ENCODE measurements at places on chromosomes 2 and 18.

- no peak for ATAC-seq
These were observed 133.3 kb downstream of the OSR1 start for GRCh38 chr2:19225126-19225525.

DNA sequence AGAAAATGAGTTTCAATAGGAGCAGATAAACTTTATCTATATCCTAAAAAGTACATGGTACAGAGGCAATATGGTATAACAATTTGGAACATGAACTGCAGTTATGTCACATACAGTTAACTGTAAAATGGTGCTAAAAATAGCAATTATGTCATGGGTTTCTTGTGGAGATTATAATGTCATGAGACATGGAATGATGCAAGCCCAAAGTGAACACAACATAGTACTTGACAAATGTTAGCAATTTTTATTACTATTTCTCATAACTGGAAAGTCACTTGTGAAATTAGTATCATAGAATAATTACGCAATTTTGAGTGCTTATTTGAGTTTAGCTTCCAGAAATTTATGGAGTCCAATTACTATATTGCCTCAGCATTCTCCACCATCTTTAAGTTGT lies 1263.4 kb downstream of the DSC3 start:
- ATAC-seq = no peak

- ATAC-seq = no peak
These were observed 670.4 kb downstream of the KCNJ3 start for GRCh38 chr2:155368934-155369333.

- ATAC-seq = no peak
These were observed 34.8 kb downstream of the METTL4 start for GRCh38 chr18:2536493-2536892.

GRCh38 chr2:226198956-226199355 lies 600.7 kb downstream of the IRS1 start:
- no peak for ATAC-seq

DNA sequence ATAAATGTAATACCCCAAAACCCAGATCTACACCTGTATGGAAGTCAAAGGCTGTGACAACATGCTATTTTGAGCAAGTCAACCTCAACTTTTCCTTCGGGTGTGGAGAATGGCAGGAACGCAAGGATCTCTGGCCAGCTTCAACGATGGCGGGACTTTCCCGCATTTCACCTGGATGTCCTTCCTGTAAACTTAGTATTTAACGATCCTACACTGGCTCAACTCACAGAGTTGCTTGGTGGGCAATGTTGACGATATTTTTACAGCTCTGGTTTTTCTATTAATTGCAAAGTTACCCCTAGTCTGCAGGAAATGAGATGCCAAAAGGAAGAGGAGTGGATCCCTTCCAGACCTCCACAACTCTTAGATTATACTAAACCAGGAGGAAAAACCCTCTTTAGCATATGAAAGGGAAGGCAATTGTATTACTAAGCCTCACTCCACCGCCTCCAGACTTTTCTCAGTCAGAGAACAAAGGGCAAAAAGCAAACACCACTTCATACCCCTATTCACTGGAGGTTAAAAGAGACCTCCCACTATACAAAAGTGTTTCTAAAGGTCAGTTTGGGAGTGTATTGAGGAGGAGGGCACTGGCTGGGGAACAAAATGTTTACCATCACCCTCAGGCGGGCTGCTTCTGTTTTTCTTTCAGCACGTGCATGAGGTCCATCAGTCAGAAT lies 56.5 kb upstream of the ACVR1 start:
- no peak for ATAC-seq

- peak; percentile 15 for ATAC-seq
These were observed 3.0 kb upstream of the CEP68 start for GRCh38 chr2:65053199-65053598.

DNA sequence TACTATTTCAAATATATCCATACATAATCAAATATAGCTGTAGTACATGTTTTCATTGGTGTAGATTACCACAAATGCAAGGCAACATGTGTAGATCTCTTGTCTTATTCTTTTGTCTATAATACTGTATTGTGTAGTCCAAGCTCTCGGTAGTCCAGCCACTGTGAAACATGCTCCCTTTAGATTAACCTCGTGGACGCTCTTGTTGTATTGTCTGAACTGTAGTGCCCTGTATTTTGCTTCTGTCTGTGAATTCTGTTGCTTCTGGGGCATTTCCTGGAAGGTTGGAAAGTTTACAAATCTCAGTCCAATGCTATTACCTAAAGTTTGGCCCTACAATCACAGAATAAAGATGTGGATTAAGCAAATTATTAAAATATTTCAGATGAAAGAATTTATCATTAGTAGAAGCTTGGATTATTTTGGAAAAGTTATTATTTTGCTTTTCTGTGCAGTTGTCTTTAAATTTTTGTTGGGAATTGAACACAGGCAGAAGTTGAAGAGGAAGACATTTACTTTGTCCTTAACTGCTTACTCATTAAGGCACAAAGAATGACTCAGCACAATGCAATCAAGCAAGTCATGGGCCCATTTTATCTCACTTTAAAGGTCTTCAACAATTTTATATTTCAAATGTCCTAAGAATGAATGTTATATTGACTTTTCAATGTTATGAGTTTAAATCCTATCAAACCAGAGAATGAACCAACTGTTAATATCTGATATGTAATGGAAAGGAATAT lies 103.4 kb upstream of the CAVIN2 start:
- ATAC-seq = no peak

GRCh38 chr18:35582899-35583558 lies 1.5 kb downstream of the GALNT1 start:
- ATAC-seq = no peak

GRCh38 chr2:25596516-25597244 lies 76.7 kb downstream of the DTNB start:
- ATAC-seq = no peak

- peak; percentile 25 for ATAC-seq
These were observed 111.1 kb upstream of the CAB39 start for GRCh38 chr2:230601510-230601909.

DNA sequence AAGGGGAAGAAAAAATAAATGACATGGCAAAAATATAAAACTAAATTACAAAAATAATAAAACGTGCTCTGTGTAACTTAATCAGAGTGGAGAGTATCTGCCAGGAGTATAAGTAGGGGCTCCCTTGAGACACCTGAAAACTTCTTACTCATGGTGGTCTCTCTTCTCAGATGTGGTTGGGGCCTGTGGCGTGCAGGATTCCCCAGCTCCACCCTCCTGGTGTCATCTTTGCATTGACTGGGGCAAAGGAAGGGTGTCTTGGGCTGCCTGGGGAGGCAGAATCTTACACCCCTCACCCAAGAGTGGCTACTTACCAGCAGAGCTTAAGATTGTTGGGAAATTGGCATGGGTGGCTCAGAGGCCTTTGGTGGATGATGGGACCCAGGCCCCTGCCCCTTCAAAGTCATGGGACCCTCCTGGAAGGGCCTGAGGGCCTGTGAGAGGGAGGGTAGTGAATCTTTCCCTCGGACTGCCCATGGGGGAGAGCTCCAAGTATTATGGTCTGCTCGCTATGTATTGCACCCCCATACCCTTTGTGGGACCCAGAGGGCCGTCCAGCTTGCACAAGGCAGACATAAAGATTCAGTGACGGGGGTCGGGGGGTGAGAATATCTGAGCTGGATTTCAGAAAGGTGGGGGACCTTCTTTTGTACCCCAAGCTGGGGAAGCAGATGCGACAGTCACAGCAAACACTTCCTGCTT lies 6.9 kb upstream of the TRAF3IP1 start:
- no peak for ATAC-seq

DNA sequence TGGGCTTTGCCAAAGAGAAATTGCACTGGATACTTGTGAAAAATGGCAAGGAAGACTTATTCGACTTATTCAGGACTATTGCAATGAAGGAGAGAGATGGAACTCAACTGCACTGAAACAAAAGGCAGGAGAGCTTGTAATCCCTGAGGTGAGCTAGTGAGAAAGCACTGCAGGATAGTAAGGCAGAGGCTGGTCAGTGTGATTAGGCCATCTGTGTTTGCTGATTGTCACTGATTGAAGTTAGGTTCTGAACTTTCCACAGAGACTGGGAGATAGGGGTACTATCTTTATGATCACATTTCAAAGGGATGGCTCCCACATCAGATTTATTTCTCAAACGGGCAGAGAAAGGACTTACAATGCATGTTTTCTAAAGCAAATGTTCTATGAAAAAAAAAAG lies 82.9 kb downstream of the SERPINB8 start:
- no peak for ATAC-seq

GRCh38 chr2:234422981-234423431 lies 73.9 kb downstream of the ARL4C start:
- peak; percentile 67 for ATAC-seq

DNA sequence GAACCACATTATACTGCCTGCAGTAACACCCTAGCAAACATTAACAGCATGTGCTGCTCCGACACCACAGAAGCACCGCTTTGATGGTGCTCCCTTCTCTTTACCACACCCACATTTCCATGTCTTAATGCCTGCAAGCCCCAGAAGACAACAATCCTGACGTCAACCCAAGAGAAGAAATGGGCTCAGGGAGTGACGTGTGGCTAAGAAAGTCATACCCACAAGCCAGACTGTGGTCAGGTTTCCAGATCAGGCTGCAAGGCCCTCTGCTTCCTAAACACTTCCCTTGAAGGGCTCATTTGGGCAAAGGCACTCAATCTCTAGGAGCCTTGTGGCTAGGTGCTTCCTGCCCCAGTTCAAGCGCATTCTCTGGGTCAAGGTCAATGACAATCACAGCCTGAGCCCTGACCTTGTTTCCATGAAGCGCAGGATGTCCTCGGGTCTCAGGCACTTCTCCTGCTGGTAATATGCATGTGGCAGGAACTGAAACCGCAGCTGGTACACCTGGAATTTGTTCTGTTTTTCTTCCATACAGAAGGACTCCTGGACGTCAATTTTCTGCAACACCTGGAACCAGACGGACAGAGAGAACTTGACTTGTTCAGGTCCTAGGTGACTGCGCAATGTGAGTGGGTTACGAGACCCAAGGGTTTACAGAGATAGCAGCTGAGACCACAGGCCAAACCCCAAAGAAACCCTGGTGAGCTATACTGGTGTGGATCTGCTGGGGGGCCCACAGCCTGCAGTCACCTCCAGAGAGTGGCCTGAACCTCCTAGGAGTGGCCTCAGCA lies 67.2 kb downstream of the POLR1A start:
- peak; percentile 45 for ATAC-seq

DNA sequence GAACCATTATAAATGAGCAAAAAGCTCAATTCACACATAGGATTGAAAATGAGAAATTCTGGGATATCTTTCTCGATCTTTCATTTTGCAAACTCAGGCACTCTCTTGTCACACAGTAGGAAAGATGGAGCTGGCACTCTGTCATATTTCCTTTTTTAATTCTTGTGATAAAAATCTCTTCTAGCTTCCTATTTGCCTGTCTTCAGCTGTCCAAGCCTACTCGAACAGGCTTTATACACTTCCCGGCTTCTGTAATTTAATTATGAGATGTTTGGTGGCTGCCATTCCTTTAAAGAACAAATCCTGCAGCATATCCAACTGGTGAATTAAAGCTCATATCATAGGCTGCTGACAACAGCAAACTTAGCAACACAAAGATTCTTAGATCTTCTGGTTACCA lies 1484.3 kb upstream of the PIK3C3 start:
- no peak for ATAC-seq

DNA sequence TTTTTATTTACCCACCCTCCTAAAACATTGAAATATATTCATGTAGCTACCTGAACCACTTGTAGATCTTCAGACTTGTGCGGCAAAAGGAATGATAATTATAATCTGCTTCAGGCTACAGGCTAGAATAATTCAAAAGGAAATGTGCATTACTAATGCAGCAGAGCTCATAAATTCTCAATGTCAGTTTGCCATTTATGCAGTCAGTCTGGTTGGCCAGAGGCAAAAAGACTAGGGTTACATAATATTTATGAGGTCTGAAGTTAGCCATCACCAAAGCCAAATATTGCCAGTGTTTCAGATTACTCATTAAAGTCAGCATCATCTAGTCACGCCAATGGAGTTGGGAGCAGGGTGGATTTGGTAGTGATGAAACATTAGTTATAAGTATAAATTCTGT lies 38.9 kb downstream of the METAP1D start:
- ATAC-seq = no peak

GRCh38 chr2:118801151-118801550 lies 46.3 kb downstream of the EN1 start:
- ATAC-seq = no peak

GRCh38 chr2:71173096-71173495 lies 42.7 kb downstream of the MPHOSPH10 start:
- ATAC-seq = no peak

DNA sequence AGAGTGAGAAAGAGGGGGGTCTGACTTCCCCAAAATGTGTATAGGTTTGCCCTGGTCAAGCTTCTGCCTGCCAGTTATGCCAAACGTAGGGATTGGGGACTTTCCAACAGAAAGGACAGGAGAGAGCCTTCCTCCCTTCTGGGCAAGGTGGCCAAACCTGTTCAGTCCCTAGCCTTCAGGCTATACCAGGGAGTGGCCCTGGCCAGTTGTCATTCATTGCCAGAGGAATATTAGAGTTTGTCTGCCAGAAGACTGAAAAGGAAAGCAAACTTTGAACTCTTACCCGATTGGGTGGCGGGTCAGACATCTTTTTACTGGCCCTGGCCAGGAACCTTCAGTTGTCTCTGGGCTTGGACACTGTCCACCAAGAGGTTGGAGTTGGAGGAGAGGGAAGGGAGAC lies 22.1 kb downstream of the RAB3GAP1 start:
- ATAC-seq = no peak

GRCh38 chr2:128269063-128269989 lies 49.3 kb downstream of the HS6ST1 start:
- no peak for ATAC-seq

- no peak for ATAC-seq
These were observed 31.6 kb upstream of the GAREM2 start for GRCh38 chr2:26141145-26141769.

DNA sequence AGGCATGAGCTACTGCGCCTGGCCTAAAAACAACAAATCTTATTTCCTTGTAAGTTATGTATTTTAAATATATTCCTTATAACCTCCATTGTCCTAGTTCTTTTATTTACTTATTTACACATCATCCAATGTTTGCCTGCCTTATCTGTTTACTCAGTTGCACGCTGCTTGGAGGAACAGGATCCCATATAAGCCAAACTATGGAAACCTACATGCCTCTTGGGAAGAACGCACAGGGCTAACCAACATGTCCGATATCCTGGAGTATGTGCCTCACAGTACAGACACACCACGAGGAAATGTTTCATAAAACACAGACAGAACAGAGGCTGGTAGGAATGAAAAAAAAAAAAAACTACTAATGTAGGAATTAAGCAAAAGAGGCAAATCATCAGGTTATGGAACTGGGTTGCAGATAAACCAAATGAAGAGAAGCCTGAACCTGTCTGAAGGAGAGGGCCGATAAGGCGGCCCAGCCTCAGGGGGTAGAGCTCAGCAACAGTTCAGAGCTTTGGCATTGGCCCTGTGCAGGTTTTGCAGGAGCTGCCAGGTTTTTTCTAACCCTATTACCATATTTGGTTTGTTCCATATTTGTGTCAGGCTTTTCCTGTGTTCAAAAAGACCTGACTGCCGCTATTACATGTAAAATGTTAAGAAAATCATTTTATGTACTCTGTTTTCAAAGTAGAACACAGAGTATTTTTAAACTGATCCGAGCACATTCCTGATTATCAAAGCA lies 19.9 kb upstream of the SP3 start:
- no peak for ATAC-seq

GRCh38 chr2:221350616-221351015 lies 221.5 kb downstream of the EPHA4 start:
- ATAC-seq = no peak

- ATAC-seq = no peak
These were observed 6.8 kb upstream of the ARHGAP28 start for GRCh38 chr18:6722690-6723089.
